ENCODE measurements at places on chromosomes 7 and 10.

DNA sequence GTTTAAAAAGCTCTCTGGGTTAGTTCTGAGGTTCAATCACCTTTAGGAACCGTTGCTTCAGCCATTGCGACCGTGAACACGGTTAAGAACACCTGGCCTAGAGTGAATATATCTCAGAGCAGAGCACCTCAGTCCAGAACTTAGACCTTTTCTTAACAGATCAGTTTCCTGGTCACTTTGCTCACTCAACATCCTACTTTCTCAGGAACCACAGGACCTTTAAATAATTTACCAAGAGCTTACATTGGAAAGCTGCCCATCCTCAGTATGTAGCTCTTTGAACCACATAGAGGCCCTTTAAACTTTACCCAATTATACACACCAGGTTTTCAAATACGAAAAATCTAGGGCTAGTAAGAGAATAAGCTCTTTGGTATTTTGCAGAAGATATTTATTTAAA lies 153.2 kb downstream of the NRBF2 start:
- no peak for DNase-seq

- no peak for DNase-seq
Observed at GRCh38 chr10:76357726-76358415, 926.4 kb downstream of the LRMDA start.

- peak; percentile 48 for DNase-seq
Observed at GRCh38 chr10:122703483-122704448, 4.1 kb upstream of the C10orf120 start.

- peak; percentile 8 for DNase-seq
Observed at GRCh38 chr7:82521906-82522445, 78.4 kb upstream of the CACNA2D1 start.

DNA sequence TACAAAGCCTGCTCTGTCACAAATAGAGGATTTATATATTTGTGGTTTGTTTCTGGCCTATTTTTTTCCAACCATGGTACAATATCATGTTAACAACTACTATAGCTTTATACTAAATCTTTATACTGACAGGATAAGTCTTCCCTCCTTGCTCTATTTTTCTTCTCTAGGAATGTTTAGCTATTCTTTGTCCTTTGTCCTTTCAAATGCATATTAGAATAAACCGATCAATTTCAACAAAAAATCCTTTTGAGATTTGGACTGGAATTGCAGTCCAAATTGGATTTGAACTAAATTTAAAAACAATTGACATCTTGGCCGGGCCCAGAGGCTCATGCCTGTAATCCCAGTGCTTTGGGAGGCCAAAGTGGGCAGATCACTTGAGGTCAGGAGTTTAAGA lies 39.2 kb upstream of the CTTNBP2 start:
- no peak for DNase-seq

GRCh38 chr7:105399043-105399725 lies 10.5 kb upstream of the SRPK2 start:
- peak; percentile 36 for DNase-seq

DNA sequence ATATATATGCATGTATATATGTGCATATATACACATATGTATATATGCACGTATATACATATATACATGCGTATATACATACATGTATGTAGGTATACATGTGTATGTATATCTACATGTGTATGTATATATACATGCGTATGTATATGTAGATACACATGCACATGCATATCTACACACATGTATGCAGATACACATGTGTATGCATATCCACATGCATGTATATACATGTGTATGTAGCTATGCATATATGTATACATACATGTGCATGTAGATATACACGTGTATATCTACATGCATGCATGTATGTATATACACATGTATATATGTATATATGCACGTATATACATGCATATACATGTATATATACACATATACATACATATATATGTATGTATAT lies 95.8 kb upstream of the STEAP4 start:
- no peak for DNase-seq

DNA sequence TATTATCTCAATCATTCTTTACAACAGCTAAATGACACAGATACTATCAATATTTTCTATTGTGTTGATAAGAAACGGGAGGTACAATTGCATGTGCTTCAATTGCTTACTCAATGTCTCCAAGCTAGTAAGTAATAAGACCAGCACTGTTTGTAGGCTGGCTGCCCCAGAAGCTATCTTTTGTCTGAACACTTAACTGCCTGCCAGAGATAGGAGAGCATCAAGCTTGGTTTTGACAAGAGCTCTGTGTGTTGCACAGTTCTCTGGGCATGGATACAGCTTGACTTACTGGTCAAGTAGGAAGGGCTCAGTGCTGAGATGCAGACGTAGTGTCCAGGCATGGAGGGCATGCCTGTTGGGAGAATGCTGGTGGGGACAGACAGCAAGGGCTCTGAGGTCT lies 26.3 kb upstream of the CAPZA2 start:
- DNase-seq: no peak

Measured in fibroblast of skin of right biceps (primary cell).